D341Med (cell line): ENCODE measurements at places on chromosomes 5 and 9.
A peak's percentile ranks its signal among the peaks of the same experiment; 100 is the strongest.

DNA sequence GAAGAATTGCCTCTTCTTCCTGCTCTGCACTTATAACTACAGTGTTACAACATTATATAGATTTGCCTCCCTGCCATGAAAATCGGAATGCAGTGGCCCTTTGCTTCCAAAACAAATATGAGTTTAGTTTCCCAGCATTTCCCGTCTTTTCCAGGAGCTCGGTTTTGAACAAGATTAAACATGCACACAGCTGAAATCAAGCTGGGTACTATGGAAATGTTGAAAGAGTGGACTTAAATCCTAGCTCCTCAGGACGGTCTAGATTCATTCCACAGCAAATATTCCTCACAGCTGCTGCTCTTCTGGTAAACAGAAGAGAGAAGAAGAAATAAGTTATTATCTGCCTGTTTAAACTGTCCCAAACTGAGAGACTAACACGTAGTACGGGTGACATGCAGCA lies 161.4 kb downstream of the PIK3R1 start:
- no peak for DNase-seq

GRCh38 chr5:38634568-38635369 lies 78.3 kb upstream of the LIFR start:
- DNase-seq, result no peak

- DNase-seq, result peak; percentile 28
These were observed 894 bp downstream of the LRRTM2 start for GRCh38 chr5:138874241-138874640.

DNA sequence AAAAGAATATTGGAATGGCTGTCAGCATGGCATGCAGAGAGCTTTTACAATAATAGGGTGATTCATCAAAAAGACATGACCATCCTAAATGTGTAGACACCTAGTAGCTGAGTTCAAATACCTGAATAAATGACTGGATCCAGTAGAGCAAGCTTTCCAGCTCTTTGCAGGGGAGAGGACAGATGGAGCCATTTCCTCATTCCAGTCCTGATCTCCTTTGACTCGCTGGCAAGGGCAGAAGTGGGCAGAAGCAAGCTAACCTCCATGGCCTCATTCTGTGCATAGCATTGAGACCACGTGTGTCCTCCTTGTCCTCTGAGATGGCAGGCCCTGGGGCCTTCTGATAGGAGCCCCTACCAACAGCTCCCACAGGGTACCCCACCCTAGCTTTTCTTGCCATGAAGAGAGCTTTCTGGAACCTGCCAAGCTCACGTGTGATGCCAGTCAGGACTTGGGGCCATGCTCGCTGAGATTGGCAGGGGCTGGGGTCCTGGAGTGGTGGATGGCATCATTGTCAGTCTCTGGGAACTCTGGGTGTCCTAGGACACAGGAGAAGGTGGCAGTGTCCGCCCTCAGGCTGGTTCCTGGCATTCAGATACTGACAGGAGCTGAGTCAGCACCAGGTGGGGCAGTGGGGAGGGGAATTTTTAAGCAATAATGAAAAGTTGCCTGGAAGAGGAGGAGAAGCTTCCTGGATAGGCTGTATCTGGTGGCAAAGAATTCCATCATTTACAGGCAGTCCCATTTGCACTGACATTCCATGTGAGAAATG lies 33.6 kb downstream of the WWC1 start:
- DNase-seq, result no peak

DNA sequence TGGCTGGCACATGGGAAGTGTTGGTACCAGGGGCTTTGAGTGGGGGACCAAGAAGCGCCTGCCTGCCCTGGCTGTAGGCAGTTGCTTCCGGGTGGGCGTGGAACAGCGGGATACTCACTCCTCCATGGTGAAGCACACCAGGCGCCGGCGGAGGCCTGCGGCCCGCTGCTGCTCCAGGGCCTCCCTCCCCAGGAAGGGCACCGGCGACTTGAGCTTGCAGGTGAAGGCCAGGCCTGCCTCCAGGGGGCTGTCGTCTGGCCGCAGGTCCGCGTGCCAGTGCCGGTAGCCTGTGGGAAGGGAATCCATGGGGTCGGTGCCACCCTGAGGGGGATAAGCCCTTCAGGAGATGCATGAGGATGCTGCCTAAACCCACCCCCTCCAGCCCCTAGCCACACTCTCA lies 34.3 kb downstream of the DBH start:
- no peak for DNase-seq

GRCh38 chr5:1685066-1685465 lies 114.6 kb downstream of the MRPL36 start:
- DNase-seq, result no peak

GRCh38 chr5:172769616-172770373 lies 1.2 kb downstream of the DUSP1 start:
- no peak for DNase-seq

DNA sequence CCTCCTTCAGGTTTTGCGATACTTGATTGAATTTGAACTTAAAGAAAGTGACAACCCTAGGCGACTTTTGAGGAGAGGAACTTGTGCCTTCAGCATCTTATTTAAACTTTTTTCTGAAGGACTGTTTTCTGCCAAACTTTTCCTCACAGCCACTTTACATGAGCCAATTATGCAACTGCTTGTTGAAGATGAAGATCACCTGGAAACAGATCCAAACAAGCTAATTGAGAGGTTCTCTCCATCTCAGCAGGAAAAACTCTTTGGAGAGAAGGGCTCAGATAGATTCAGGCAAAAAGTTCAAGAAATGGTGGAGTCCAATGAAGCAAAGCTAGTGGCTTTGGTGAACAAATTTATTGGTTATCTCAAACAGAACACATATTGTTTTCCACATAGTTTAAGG lies 40.6 kb downstream of the GAPVD1 start:
- no peak for DNase-seq

DNA sequence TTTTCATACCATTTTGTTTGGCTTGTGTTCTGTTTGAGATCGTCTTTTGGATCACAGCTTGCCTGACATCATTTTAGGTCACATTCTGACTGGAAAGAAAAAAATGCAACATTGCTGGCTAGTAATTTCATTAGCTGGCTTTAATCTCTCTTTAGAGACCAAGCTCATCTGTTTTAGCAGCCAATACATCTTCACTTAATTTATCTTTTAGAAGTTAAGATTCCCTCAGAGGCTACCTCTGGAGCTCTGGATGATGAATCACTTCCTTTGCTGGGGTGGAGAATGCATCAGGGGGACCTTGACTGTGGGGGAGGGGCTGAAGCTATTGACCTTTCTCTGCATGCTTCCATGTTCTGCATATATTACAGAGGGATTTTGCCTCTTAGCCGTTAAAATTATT lies 181.5 kb upstream of the OTULINL start:
- no peak for DNase-seq

- no peak for DNase-seq
These were observed 93.3 kb downstream of the PPARGC1B start for GRCh38 chr5:149823375-149823774.

DNA sequence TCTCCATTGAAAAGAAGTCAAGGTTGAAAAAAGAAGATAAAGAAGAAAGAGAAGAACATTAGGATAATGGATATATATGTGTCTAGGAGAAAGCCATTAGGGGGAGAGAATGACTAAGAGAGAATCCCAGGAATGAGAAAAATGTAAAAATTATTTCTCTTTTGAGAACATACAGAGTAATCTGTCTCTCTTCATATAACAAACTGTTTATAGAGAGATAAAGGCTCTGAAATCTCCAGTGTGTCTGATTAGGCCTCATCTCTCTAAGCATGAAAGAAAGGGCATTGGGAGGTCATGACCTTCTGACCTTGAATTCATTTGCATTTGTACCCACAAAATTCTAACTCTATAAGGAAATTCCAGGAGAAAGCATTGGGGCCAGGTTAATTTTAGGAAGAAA lies 3.5 kb upstream of the MPDZ start:
- no peak for DNase-seq

DNA sequence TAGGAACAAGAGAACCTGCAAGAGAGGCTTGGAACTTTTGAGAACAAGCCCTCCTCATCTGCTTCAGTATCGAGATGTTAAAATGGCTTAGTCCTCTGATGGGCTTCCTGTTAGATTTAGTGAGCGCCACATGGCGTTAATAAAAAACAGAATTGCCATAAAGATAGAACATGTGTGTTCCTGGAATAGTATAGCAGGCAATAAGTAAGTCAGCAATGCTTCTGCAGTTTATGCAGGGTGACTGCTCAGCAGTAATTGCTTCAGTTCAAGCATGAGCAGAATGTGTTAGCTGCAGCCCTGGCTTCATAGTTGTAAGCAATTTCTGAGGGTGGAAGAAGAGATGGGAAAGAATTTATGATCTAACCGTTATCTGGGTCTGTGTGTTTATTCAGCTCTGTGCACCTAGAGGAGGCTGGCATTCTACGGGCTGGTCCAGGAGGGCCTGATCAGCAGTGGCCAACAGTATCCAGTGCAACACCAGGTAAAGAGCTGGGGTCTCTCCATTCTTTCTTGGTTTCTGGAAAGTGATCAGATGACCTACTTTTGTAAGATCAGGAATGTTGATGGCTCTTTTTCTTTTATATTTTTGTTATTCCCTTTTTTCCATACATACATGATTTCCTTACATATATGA lies 15.9 kb downstream of the PCDHAC2 start:
- no peak for DNase-seq

DNA sequence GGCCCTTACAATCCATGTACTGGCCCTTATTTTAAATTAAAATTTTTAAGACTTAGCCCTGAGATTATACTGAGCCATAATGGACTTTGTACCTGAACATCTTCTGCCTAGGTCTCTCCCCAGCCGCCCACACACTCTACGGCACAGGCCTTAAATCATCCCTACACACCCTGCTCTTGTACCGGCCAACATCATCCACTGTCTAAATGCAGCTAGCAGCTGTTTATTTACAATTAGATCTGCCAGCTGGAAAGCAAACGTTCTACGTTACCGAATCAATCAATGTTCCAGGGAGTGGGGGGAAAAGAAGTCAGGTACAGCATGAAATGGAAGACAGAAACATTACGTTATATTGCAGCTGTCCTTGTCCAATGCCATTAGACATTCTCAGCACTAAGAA lies 88.4 kb upstream of the GRAMD2B start:
- no peak for DNase-seq

- peak; percentile 50 for DNase-seq
These were observed 160.5 kb downstream of the UNC13B start for GRCh38 chr9:35322075-35322885.

DNA sequence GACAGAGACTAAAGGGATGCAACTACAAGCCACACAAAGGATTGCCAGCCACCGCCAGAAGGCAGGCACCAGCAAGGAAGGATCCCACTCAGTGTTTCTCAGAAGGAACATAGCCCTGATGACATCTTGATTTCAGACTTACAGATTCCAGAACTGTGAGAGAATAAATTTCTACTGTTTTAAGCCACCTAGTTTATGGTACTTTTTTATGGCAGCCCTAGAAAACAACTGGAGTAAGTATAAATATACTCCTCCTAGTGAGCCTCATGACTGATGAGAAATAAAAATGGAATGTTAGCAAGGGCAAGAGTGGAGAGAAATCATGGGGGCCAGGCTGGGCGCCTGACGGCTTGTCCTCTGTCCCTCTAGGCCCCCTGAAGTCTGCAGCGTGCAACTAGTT lies 307.3 kb downstream of the PIK3R1 start:
- DNase-seq, result no peak
